Stomach (tissue), 19 donors: ENCODE measurements at places on chromosomes 5 and 9.
A peak's percentile ranks its signal among the peaks of the same experiment; 100 is the strongest.

DNA sequence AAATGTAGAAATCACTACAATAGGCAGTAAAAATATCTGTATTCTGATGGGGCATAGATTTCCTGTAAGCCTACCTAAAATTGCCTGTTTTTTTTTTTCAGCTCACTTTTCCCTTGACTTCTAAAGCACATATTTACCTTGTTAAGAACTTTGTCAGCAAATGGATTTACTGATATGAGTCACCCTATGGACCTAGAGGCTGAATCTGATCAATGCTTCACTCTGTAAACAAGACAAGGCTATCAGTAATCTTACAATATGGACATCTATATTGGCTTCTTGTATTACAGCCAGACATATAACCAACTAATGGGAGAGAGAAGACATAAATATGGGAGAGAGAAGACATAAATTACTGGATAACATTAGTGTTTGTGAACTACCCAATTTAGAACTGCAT lies 792.7 kb upstream of the CHD1 start:
- DNase-seq = peak; percentile 2

DNA sequence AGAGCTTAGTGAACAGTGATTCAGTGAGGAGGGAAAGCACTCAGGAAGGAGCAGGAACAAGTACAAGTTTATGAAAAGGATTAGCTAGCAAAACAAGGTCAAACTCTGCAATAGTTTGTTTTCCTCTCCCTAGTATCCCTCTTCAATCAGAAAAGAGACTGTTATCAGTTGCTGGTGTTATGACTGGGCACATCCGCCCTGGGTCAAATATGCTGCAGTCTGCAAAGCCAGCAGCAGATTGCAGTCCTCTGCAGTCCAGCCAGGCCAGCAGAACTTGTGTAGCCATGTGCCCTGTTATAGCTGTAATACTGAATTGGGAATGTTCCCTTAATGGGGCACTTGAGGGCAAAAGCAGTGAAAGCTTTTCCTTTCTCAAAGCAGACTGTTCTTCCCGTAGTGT lies 12.0 kb downstream of the PCDHAC2 start:
- DNase-seq = no peak

DNA sequence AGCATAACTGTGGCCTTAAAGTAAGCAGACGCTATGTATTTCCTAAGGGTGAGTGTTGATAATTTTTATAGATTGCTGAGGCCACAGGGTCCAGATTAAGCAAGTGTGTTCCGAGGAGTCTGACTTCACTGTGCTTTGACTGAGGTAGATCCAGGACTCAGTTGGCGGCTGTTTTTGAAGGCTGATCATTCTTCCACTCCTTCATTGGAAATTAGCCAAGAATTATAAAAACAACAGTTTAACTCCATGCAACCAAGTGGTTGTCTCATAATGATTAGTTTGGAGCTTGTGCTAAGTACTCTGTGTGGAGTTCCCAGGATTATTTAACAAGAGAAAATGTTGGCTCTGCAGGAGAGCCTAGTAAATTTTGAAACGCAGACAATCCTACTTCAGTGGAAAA lies 19.1 kb downstream of the IQGAP2 start:
- no peak for DNase-seq

DNA sequence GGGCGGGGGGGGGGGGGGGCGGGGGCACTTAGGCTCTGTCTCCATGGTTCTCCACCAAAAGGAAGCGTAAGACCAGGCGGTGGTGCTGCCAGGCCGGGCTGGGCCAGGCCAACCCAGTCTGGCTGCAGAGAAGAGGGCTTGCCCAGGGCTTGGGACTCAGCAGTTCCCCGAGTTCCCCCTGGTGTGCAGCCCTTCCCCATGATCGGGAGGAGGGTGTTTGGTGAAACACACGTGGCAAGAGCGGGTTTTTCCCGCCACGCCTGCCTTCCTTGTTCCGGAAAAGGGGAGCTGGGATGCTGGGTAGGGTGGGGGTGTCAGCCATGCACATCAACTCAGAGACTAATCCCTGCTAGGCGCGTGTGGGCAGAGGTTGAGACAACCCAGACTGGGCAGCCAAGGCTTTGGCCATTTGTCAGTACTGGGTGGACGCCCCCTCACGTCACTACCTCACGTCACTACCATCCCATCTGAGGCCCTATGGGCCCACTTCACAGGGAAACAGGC lies 32.9 kb downstream of the PRRX2 start:
- DNase-seq = no peak

- DNase-seq = no peak
Observed at GRCh38 chr5:127235136-127235535, 55.5 kb upstream of the MEGF10 start.

GRCh38 chr9:28135549-28135948 lies 562.3 kb upstream of the C9orf72 start:
- DNase-seq = no peak

- no peak for DNase-seq
Observed at GRCh38 chr9:109558718-109559151, 60.6 kb upstream of the PTPN3 start.

- no peak for DNase-seq
Observed at GRCh38 chr5:16952968-16953671, 17.0 kb upstream of the MYO10 start.

DNA sequence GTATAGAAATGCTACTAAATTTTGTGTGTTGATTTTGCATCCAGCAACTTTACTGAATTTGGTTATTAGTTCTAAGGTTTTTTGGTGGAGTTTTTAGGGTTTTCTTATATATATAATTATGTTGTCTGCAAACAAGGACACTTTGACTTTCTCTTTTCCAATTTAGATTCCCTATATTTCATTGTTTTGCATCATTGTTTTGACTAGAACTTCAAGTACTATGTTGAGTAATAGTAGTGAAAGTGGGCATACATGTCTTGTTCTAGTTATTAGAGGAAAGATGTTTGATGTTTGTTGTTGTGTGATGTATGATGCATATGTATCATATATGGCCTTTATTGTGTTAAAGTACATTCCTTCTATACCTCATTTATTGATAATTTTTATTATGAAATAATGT lies 362.3 kb upstream of the PRR16 start:
- no peak for DNase-seq

- no peak for DNase-seq
Observed at GRCh38 chr9:69429281-69429680, 104.3 kb downstream of the ENTREP1 start.

- DNase-seq = no peak
Observed at GRCh38 chr9:90998573-90998972, 197.0 kb downstream of the SYK start.

- peak; percentile 95 for DNase-seq
Observed at GRCh38 chr5:139635606-139636206, 12.4 kb upstream of the CXXC5 start.

GRCh38 chr5:129746876-129747275 lies 1.0 kb upstream of the MINAR2 start:
- DNase-seq = no peak

DNA sequence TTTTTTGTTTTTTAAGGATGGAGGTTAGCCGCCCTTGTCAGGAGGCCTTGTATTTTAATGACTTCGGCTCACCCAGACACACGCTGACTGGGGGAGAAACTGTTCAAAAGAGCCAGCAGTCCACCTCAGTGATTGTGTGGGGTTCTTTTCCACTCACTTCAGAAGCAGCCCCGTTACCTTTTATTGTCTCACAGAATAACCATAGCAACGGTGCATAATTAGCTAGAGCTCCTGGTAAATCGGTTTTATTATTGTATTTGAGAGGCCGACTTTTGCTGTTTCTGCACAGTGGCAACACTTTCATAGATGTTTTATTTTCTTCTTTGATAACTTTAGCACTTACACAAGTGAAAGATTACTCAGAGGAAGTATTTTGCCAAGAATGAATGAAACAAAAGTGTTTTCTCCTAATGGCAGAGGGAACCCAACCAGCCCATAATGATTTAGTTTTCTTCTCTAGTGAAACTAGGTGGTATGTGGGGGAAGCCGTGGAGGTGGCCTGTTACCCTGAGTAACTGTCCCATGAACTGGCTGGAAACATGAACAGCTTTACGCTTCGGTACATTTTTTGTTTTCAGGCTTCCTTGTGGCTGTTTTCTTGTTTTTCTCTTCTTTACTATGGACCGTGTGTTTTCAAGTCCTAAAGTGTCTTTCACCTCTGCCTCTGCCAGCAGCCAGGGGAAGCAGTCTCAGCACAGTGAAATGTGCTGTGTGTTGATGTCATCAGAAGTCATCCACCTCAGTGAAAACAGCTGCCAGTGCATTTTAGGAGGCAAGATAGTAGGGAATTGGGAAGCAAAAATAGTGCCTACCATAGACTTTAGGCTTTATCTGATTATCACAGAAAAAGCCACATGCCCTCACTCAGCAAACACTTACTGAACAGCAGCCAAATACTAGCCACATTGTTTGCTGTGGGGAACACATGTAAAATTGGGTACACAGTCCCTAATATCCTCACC lies 414.7 kb downstream of the KDM4C start:
- no peak for DNase-seq

DNA sequence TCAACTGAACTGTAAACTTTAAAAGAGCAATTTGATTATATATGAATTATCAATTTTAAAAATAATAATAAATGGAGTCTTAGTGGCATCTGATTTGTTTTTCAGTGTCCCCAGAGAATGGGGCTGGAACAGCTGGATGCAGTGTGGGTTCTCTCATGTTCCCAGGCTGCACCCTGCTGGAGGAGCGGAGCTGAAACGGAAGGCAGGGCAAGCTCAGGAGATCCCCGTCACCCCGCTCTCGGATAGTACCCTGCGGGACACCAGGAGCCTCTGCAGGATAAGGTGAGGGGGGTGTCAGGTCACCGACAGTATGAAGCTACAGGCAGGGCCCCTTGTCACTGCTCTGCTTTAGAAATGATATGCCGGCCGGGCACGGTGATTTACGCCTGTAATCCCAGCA lies 57.3 kb downstream of the S1PR3 start:
- no peak for DNase-seq

DNA sequence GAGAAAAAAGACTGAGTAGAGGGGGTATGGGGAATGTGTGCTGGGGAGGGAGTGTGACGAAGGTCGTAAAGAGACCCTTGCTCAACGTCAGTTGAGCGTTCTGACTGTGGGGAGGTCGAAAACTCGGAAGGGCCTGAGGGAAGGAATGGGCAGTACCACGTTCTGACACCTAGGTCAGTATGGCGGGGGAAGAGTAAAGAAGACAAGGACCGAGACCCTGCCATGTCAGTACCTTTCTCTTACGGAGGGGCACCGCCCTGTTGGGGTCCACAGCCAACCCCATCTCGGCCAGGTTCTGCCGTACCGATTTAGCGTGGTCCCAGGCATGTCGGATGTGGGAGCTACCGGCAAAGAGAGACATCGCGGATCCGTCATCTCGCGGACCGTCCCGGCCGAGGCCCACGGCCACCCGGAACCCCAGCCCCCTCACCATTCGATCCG lies 375 bp downstream of the NOP16 start:
- no peak for DNase-seq

DNA sequence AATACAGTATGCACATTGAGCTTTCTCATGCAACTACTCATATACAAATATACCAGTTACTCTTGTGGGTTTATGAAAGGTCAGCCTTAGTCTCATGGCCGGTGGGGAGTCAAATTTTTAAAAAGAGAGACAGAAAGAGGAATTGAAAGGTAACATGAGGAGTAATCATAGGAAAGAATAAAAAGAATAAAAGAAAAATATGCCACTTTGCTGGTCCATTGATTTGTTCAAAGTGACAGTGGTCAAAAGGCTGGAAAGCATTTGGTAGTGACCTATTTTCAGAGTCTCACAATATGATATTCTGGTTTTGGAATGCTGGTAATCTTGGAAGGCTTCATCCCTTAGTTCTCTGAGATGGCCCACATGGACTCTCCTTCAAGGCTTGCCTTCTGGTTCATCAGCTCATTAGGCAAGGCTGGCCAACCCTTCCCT lies 67.0 kb downstream of the ZNF366 start:
- DNase-seq = no peak

- DNase-seq = no peak
Observed at GRCh38 chr9:114317665-114318357, 5.1 kb upstream of the ORM1 start.

GRCh38 chr5:5401095-5401494 lies 21.4 kb upstream of the ICE1 start:
- DNase-seq = no peak
